ENCODE measurements at places on chromosomes 7 and 10. TPM values are rescaled to one million over a fixed set of nuclear protein-coding genes. Genes with fewer than 3 reads are reported as not detected.
A peak's percentile ranks its signal among the peaks of the same experiment; 100 is the strongest.

DNA sequence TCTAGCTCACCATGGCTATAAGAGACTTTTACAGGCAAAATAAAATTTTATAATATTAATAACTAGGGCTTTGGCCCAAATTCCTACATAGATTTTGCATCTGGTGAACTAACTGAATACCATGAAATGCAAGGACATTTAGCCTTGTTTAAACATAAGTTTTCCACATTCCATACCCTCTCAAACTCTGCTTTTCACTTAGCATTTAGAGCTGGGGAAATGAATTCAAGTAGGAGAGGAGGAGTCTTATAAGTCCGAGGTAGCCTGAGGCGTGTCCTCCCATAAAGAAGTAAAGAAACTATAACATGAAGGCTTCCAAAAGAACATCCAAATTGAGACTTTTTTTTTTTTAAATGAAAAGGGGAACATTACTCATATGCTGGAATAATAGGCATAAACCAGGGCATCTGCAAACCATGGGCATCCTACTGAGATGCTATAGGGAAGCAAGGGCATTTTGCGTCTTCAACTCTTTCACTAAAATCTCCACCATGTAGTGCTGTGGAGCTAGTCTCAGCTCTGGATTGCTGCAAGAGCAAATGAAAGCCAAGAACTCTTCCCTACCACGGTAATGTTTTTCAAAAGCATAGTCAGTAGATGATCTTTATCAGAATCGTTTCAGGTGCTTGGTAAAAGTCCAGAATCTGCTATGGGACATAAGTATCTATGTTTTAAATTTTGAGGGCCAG is 79.1 kb downstream of the PALS2 start:
- H3K36me3 ChIP-seq, result no peaks in the 10 kb centered on the region
- peak overlapping the region; percentile 54 for H3K27ac ChIP-seq
- H3K4me3 ChIP-seq, result no peak overlapping the region
- H3K4me1 ChIP-seq, result peaks cover 5% of the 10 kb centered on the region
- H3K27me3 ChIP-seq, result no peaks in the 10 kb centered on the region
- no peak for DNase-seq

The SLIT1 gene
- not detected for total RNA-seq

The TAS2R41 gene
- total RNA-seq, result not detected

DNA sequence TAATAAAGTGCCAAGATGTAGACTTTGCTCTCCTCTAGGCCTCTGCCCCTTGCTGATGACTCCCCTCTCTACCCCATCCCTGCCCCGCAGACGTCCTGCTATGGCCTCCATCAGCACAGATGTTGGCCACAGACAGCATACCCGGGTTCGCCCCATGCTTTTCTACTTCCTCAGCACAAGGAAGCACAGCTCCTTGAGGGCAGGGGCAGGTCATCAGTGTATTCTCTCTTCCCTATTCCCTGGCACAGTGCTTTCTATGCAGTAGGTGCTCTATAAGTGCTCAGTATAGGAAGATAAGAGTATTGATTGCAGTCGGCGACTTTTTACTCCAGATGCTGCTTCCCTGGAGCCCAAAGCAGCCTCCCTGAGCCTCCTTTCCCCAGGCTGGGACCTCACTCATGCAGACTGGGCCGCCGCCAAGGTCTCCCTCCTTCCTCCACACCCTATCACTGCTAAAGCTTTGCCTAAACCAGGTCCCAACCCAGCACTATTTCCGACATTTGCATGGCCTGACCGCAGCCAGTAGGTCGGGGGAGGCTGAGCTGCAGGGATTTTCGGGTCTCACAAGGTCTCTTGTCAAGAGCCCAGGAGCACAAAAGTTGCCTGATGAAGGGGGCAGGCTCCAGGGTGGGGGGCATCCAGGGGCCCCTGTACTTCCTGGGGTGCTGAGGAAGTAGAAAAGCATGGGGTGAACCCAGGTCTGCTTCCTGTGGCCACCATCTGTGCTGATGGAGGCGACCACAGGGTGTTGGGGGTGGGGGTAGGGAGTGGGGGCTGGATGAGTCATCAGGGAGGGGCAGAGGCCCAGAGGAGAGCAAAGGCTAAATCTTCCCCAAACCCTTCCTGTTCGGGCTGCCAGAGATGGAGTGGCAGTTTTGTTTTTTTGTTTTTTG is 8.0 kb downstream of the CALHM3 start:
- H3K27me3 ChIP-seq, result peaks cover 29% of the 10 kb centered on the region
- no peaks in the 10 kb centered on the region for H3K4me1 ChIP-seq
- H3K4me3 ChIP-seq, result no peak overlapping the region
- no peak overlapping the region for H3K27ac ChIP-seq

DNA sequence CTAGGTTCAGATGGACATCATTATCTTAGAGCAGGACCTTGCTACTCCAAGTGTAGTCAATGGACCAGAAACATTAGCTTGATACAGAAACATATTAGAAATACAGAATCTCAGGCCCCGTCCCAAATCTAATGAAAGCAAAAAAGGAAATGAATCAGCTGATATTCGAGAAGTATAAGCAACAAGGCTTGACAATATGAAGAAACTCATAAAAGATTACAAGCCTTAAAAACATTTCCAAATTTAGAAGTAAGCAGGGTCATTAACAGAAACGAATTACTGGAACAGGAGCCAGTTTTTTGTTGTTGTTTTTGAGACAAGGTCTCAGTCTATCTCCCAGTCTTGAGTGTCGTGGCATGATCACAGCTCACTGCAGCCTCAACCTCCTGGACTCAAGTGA is 40.5 kb upstream of the GSAP start:
- H3K36me3 ChIP-seq, result no peaks in the 10 kb centered on the region
- H3K27me3 ChIP-seq, result no peaks in the 10 kb centered on the region
- peaks cover 9% of the 10 kb centered on the region for H3K4me1 ChIP-seq
- no peak overlapping the region for H3K27ac ChIP-seq

GRCh38 chr10:122181876-122182275 is 89.2 kb upstream of the BTBD16 start:
- no peak overlapping the region for H3K27ac ChIP-seq
- no peak overlapping the region for H3K4me3 ChIP-seq
- peaks cover 54% of the 10 kb centered on the region for H3K36me3 ChIP-seq
- no peak for DNase-seq
- H3K27me3 ChIP-seq, result no peaks in the 10 kb centered on the region
- H3K4me1 ChIP-seq, result peaks cover 21% of the 10 kb centered on the region

DNA sequence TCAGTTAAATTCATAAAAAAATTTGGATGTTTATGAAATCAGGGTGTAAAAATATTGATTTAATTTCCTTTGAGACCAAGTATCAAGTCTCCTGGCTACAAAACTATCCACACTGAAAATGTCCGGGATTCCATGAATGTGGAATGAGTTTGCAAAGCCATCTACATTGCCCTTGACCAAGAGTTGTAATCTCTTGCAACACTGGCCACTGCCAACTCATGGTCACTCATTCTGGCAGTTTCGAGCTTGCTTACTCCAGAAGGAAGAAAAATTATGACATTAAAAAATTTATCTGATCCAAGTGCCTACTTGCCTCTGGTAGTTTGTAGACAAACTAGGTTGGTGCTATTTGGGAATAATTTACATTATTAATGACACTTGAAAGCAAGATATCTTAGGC is 84.2 kb downstream of the NPY start:
- H3K4me1 ChIP-seq, result no peaks in the 10 kb centered on the region
- no peak overlapping the region for H3K27ac ChIP-seq
- DNase-seq, result peak; percentile 22
- no peaks in the 10 kb centered on the region for H3K36me3 ChIP-seq
- H3K27me3 ChIP-seq, result no peaks in the 10 kb centered on the region

The PLCE1 gene
- total RNA-seq, result 0.23 TPM

DNA sequence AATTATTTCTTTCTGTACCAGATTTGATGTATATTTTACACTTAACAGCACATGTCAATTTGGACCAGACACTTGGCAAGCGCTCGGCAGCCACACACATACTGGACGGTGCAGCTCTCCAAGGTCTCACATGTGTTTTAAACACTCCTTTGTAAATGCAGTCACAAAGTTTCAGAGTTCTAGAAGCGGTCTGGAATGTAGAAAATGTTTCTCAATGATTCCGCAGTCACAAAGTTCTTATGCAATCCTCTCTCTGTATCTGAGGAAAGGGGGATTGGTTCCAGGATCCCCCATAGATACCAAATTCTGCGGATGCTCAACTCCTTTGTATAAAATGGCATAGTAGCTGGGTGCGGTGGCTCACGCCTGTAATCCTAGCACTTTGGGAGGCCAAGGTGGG is 253.0 kb upstream of the GRB10 start:
- no peaks in the 10 kb centered on the region for H3K36me3 ChIP-seq
- no peak for DNase-seq
- H3K4me1 ChIP-seq, result no peaks in the 10 kb centered on the region
- H3K27ac ChIP-seq, result no peak overlapping the region
- no peaks in the 10 kb centered on the region for H3K27me3 ChIP-seq

DNA sequence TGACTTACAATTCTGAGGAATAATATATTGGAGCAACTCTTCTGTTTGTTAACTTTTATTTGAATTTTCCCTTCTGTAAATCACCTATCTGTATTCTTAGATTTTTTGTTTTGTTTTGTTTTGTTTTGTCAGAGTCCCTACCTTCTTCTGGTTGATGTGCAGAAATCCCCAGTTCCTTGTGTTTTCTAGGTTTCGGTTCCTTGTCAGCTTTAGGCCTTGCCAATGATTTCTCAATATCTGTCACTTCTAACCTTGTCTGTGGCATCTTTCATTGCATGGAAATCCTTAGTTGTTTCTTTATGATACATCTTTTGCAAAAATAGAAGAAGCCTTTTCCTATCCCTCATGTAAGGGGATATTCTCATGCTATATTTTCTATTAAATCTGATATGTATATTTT is 21.7 kb upstream of the ST8SIA6 start:
- DNase-seq, result no peak
- H3K36me3 ChIP-seq, result peaks cover 7% of the 10 kb centered on the region
- no peak overlapping the region for H3K27ac ChIP-seq
- no peak overlapping the region for H3K4me3 ChIP-seq
- H3K27me3 ChIP-seq, result no peaks in the 10 kb centered on the region

- peaks cover 72% of the 10 kb centered on the region for H3K36me3 ChIP-seq
- H3K4me3 ChIP-seq, result no peak overlapping the region
- no peak overlapping the region for H3K27ac ChIP-seq
These were observed 46.2 kb downstream of the WDR37 start for GRCh38 chr10:1102416-1102815.

DNA sequence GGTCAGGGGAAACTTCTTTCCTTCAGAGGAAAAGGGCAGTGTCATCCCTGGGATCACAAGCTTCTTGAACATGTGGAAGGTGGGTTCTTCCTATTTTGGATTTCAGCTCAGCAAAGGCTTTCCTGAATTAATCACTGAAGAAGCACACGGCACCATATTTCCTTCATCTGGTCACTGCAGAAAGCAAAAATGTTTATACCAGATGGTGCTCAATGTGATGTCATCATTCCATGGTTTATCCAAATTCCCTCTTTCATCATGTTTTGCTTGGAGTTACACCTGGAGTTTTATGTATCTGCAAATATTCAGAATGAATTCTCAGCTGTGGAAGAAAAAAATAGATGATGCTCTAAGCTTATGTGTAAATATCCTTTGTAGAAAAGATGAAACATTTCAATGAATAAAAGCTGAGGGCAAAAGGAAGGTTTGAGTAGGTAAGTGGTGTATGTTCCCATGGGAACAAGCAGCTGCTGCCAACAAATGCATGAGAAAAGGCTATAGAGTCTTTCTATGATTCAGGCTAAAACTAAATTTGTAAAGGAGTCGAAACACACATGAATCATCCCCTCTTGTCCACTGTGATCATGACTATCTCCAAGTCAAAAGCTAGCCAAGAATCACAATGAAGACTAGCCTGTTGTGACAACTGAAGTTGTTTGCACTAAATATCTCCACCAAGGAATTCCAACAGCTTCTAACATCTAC is 26.9 kb upstream of the BPGM start:
- no peaks in the 10 kb centered on the region for H3K36me3 ChIP-seq
- peak; percentile 92 for DNase-seq
- no peak overlapping the region for H3K4me3 ChIP-seq

GRCh38 chr10:128867819-128868218 is 599.2 kb upstream of the MGMT start:
- H3K36me3 ChIP-seq, result no peaks in the 10 kb centered on the region
- no peak overlapping the region for H3K4me3 ChIP-seq
- H3K4me1 ChIP-seq, result peaks cover 6% of the 10 kb centered on the region
- no peak for DNase-seq

- H3K4me1 ChIP-seq, result no peaks in the 10 kb centered on the region
- DNase-seq, result no peak
These were observed 41.2 kb upstream of the TNS3 start for GRCh38 chr7:47622946-47623640.

DNA sequence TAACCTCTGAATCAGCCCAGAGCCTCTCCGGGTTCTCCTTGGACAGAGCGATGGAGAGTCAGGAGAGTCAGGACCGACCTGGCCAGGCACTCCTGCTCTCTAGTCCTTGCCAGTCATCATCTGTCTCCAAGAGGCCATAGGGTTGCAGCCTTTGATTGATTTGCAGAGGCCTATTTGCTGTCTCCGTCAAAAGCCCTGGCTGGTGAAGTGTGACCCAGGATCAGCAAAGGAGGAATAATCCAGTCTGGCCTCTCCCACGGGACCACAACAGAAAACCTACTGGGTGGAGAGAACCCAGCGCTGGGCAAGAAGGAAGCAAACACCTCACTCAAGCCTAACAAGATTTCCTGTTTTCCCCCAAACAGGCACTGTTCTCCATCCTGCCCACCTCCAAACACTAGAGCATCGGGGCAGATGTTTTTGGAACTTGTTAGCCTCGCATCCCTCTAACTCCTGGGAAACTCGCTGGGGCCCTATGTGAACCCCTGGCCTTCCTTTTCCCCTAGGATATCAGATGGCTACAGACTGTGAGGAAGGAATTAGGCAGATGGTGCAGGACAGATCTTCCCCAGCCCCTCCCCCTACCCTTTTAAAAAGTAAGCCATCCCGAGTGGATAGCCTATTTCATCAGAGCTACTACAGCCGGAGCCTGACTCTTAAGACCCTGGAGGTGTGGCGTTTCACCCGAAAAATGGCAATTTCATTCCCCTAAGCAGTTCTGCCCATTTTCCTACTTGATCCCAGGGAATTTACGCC is 54.3 kb downstream of the PODXL start:
- no peak overlapping the region for H3K4me3 ChIP-seq
- no peak overlapping the region for H3K27ac ChIP-seq
- no peak for DNase-seq
- H3K36me3 ChIP-seq, result peaks cover 8% of the 10 kb centered on the region

DNA sequence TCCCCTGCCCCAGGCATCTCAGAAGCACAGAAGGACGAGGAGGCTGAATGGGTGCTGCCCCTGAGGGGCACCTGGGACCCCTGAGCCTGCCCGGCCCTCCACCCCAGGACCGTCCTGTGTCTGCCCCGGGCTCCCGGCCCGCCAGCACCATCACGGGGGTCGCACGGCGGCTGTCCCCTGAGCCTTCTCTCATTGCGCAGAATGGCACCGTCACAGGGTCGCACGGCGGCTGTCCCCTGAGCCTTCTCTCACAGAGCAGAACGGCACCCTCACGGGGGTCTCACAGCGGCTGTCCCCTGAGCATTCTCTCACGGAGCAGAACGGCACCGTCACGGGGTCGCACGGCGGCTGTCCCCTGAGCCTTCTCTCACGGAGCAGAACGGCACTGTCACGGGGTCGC is 31.5 kb downstream of the FAM20C start:
- no peaks in the 10 kb centered on the region for H3K27me3 ChIP-seq
- H3K4me3 ChIP-seq, result no peak overlapping the region
- no peak overlapping the region for H3K27ac ChIP-seq
- no peaks in the 10 kb centered on the region for H3K4me1 ChIP-seq

- peak; percentile 64 for DNase-seq
- H3K36me3 ChIP-seq, result no peaks in the 10 kb centered on the region
- H3K4me1 ChIP-seq, result peaks cover 6% of the 10 kb centered on the region
- H3K27me3 ChIP-seq, result no peaks in the 10 kb centered on the region
These were observed 210.4 kb upstream of the ADO start for GRCh38 chr10:62594093-62594520.

Measured in MCF 10A (cell line).